Activated naive CD4-positive, alpha-beta T cell treated with anti-CD3 and anti-CD28 coated beads, Interleukin-2, amount 10 ng/mL, durations not matched to agents 7 days and 5 days (primary cell): ENCODE measurements at places on chromosomes 6 and 20.

DNA sequence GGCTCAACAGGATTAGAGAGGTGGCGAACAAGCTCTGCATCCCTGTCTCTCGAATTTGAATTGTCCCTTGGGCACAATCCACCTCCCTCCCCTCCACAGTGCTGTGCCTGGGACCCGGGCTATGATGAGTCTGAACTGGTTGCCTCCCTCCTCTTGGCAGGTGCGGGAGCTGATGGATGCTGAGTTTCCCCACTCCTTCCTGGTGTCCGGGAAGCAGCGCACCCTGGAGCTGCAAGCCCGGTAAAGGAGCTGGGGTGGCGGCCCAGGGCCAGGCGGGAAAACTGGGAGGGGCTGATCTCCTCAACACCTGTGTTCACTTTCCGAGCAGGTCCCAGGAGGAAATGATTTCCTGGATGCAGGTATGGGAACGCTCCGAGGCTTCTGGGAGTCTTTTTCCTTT, 14.9 kb downstream of the FGD2 start:
- no peak for DNase-seq

DNA sequence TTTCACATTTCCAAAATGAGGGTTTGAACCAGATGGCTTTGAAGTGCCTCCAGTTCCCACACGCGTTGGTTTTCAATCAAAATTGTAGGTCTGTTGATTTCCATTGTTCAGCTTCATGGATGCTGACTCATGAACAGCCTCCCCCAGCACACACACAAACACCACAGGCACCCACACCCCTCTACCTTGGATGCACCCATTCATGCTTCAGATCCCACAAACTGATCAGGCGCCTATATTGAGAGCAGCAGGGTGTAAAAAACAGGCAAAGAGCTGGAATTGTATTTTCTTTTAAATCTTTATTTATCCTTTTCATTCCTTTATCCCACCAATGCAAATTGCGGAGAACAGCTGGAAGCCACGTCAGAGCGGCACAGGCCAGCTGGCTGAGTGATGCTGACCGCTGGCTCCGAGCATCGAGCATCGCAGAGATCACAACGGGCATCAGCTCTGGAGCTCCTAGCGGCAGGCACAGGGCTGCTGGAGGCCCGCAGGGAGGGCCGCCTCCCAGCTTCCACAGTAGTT, 29.3 kb upstream of the TBC1D7 start:
- peak; percentile 28 for DNase-seq

DNA sequence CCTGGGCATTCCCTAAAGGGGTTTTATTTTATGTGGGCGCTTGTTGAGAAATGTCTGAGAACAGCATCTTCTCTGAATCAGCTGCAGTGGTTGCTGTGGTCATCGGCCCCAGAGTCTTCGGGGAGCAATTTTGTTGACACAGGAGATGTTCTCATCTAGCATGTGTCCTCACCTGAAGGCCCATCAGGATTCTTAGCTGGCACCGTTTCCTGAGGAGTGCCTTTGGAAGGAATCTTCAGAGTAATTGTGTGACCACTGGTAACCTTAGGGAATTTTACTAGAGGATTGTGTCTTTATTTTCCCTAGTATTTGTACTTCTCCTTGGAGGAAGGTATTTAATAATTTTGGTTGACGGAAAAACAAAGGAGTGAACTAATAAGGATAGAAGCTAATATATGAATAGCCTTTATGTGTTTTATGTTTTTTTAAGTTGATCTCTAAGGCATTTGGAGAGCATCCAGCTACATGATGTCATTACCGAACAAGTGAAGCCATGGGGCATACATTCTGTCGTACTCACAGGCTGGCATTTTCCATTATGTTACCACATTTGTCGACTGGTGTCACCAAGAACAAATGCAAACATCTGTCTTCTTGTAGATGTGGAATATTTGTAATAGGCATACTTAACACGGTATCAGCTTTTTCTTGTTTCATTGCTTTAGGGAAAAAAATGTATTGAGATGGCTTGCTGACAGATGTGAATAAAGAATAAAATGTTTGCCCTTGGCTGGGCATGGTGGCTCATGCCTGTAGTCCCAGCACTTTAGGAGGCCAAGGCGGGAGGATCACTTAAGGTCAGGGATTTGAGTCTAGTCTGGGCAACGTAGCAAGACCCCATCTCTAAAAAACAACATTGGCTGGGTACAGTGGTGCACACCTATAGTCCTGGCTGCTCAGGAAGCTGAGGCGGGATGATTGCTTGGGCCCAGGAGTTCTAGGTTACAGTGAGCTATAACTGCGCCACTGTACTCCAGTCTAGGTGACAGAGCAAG, 41.9 kb downstream of the TULP4 start:
- no peak for DNase-seq

DNA sequence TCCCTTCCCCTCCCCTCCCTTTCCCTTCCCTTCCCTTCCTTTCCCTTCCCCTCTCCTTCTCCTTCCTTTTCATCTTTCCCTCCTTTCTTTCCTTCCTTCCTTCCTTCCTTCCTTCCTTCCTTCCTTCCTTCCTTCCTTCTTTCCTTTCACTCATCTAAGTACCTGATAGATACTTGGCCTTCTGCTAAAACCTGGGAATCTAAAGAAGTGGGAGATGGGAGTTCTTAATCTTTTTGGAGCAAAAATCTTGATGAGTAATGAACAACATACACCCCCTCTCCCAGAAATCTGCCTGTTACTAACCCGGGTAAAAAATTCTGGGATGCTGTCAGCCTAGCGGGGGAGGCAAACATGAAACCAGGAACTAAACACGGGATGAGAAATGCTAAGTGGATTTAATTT, 100.7 kb downstream of the VEGFA start:
- DNase-seq = no peak

GRCh38 chr6:89244241-89244985, 27.3 kb upstream of the GABRR1 start:
- no peak for DNase-seq

DNA sequence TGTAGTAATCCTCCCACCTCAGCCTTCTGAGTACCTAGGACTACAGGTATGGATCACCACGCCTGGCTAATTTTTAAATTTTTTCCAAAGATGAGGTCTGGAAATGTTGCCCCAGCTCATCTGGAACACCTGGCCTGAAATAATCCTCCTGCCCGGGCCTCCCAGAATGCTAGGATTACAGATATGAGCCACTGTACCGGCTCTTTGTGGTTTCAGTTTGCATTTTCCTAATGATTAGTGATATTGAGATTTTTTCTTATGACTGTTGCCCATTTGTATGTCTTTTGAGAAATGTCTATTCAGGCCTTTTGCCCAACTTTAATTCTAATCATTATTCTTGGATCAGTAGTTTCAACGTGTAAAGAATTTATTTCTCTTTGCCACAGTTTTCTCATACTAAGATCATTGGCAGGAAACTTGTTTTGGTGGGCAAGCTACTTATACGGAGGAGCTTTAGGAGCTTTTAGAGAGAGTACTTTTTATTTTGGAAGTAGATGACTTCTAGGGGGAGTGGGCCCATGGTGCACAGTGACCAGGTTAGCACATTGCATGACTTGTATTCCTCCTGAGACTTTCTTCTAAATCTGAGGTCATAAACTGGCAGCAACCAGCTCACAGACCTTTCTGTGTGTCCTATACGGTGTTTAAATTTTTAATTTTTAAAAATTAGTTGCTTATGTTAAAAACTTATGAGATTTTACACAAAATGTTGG, 62.3 kb downstream of the STK4 start:
- no peak for DNase-seq

- no peak for DNase-seq
Observed at GRCh38 chr6:163814494-163815364, 400.2 kb downstream of the QKI start.

- no peak for DNase-seq
Observed at GRCh38 chr6:47254906-47255305, 54.8 kb downstream of the TNFRSF21 start.

GRCh38 chr6:36033935-36034334, 6.3 kb downstream of the MAPK14 start:
- DNase-seq = peak; percentile 49
